ENCODE measurements at places on chromosomes 12 and 14.

DNA sequence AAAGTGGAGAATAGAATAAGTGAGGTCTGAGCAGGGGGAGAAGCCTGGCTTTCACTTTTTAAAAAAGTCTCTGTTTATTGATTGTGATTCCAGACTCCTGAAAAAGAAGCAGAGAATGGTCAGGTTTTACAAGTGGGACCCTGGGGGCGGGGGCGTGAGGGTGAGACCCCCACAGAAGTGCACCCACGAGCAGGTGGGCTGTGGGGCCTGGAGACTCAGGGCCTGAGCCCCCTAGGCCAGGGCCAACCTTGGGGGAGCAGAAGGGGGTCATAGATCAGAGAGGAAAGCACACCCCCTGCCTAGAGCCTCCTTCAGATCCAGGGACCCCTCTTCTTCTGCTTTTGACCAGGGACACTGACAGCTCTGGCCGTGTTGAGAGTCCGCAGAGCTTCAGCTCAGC, 180.3 kb downstream of the ADGRD1 start:
- no peak for DNase-seq

GRCh38 chr12:65891987-65892481, 67.8 kb downstream of the HMGA2 start:
- DNase-seq = no peak

DNA sequence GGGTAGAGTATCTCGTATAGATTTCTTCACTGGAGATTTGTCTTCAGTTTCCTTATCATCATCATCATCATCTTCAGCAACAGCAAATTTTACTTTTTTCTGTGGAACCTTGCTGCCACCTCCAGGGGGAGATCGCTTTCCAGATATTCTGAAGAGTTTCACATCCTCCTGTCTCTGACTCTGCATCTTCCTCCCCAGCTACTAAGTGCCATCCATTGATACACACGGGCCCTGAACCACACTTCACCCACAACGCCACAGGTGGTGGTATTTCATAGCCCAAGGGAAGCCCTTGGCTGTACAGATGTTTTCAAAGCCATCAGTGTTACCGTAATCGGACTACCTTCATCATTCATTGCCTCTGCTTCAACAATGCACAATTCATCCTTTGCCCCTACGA, 82.2 kb downstream of the PPP2R5C start:
- DNase-seq = no peak

DNA sequence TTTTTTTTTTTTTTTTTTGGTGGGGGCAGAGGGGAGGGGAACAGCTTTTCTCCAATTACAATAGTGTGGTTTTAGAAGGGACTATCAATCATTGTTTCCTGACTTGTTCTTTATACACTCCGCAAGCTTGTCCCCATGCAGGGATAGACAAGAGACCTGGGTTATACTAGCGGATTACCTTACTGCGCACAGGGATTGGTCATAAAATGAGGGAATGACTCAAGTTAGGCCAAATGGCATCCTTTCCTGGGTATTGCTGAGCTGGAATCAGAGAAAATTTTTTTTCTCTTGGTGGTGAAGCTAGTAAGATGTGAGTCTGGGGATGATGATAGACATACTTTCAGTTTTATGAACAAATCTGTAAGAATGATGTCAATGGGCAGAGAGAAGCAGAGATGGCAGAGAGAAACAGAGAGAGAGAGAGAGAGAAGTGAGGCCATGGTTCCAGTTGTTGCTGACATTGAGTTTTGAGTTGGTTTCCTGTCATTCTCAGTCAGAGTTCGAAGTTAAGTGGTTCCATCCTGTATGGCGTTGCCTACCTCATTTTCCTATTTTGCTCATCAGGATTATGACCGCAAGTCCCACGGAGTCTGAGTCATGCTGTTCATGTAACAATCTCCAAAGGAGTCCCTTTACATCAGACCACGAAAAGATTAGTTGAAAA, 59.1 kb upstream of the OTOGL start:
- no peak for DNase-seq

DNA sequence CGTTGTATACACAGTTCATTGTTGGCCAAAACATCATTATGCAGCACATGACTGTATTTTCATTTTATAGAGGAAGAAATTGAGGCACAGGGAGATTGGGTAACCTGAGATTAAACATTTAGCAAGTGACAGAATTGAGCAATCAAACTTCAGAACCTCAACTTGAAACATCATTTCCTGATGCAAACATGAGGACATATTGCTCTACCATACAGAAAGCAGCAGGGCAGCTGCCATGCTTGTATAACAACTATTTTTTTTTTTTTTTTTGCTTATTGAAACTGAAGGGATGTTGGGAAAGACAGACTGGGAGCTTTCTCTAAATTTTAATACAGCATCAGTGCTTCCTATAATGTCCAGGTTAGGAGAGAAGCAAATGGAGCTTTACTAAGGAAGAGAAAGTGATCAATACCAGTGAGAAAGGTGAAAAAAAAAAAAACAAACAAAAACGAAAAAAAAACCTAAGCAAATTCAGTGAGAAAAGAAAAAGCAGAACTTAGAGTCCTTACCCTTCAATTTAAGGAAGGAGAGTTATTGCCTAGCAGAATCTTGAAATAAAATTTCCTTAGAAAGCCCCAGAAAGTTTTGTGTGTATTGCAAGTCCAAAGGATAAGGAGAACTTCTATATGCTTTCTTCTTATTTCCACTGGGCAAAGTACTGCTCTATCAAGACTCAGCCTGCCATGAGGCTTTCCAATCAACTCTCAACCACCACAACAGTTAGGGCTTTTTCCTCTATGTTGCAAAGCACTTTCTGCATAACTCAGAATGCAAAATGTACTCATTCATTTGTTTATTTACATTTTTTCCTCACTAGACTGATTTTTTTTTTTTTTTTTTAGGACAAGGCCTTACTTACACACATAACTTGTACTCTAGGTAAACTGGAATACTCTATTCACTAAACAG, 21.6 kb downstream of the BTG1 start:
- no peak for DNase-seq

DNA sequence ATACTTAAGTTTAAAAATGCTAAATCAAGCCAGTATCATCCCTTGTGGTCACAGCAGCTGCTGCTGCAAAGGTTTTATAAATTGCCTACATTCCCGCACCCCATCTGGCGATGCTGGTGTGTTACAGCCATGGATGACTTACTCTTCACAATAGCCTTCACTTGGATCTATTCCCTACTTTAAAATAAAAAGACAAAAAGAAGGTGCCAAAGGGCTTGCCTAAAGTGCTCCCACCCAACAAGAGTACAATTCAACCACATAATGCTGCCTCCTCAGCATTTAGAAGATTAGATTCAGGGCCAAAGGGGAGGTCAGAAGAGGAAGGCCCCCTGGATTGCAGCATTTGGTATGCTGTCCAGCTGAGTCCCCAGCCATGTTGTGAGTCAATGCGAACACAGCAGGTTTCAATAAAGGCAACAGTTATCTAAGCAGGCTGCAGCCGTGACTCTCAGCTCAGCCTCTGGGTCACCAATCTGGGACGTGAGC, 176.1 kb downstream of the DAD1 start:
- DNase-seq = no peak

DNA sequence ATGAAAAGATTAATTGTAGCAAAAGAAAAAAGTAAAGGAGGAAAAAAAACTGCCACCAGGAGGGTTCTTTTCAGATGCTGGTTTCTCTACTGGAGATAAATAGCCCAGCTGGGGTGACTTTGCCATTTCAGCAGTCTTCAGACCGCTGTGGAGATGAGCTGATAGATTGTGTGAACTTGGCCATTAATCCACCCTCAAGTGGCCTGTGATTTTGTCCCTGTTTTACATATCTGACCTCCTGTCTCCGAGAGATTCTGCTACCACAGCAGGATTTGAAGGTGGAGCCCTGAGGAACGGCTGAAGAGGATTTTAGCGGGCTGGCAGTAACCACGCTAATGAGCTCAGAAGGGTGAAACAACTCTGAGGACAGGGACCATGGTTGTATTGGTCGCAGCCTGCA, 72.7 kb downstream of the WSCD2 start:
- no peak for DNase-seq

- no peak for DNase-seq
These were observed 208.8 kb downstream of the EPS8 start for GRCh38 chr12:15580431-15580830.

GRCh38 chr14:82385048-82385447, 851.4 kb upstream of the SEL1L start:
- DNase-seq = no peak

GRCh38 chr12:87382436-87382835, 646.8 kb downstream of the C12orf50 start:
- no peak for DNase-seq

- DNase-seq = no peak
These were observed 165.9 kb downstream of the DERA start for GRCh38 chr12:16076970-16077522.

DNA sequence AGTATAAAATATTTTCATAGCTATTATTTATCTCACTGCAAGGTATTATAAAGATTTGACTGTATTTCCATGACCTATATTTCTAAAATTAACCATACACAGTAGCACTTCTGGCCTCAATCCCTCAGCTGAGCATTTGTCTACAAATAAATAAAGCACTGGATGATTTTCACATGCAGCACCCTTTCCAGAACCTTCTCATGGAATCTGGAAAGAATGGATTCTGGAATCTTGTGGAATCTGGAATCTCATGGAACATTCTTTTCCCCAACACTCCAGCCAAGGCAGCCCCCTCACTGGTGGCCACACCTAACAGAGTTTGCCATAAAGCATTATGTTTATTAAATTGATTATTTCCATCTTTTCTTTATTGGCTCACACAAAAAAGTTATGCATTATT, 199.2 kb downstream of the MSRB3 start:
- DNase-seq = no peak

DNA sequence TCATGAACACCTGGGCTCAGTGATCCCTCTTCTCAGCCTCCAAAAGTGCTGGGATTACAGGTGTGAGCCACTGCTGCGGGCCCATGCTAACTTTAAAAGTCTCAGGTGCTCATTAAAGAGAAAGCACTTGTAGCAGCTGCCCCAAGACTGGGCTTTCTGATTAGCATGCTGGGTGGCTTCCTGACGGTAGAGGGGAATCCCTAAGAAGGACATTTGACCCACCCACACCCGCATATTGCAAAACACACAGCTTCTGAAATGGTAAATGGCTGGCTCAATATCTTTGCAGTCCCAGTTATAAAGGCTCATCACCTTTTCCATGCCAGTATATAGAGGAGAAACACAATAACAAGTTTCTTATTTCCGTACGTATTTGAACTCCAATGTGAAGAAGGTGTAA, 19.3 kb upstream of the BICD1 start:
- no peak for DNase-seq

GRCh38 chr12:42442311-42442759, 116.4 kb downstream of the PPHLN1 start:
- no peak for DNase-seq

DNA sequence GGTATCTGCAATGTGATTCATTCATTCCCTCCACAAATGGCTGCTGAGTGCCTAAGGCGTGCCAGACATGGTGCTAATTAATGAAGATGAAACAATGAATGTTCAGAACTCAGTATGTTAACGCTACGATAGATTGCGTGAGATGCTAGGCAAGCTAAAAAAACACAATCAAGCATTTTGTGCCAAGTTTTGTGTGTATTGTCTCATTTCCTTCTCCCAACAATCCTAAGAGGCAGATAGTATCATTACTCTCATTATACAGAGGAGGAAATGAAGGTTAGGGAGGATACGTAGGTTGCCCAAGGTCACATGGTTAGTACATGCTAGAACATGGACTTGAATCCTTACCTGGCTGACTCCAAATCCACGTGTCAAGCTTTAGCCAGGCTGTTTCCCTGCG, 264.4 kb downstream of the EFCAB11 start:
- DNase-seq = no peak

- no peak for DNase-seq
These were observed 172.4 kb upstream of the IGF1 start for GRCh38 chr12:102652645-102653313.

DNA sequence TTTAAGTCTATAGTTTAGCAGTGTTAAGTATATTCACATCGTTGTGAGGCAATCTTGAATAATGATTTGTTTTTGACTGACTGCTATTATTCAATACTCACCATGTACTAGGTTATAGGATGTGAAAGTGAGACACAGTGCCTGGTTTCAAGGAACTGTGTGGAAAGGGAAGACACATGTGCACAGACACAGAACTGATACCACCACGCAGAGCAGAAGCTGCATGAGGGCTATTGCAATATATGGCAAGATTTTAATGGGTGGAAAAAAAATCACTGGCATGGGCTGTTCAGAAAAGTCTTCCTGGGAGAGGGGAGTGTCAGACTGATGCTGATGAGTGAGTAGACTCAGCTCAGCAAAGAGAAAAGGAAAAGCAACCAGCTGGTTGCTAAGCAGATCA, 10.4 kb downstream of the SLC7A8 start:
- DNase-seq = no peak

DNA sequence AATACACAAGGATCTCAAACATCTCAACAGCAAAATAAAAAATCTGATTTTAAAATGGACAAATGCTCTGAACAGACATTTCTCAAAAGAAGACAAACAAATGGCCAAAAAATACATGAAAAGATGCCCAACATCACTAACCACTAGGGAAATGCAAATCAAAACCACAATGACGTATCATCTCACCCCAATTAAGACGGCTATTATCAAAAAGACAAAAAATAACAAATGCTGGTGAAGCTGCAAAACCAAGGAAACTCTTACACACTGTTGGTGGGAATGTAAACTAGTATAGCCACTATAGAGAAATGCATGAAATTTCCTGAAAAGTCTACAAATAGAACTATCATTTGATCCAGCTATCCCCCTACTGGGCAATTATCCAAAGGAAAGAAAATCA, 145.0 kb downstream of the BTG1 start:
- DNase-seq = no peak

GRCh38 chr12:13566292-13566691, 369.8 kb downstream of the EMP1 start:
- DNase-seq = no peak

GRCh38 chr14:88252498-88252897, 70.6 kb downstream of the KCNK10 start:
- no peak for DNase-seq

DNA sequence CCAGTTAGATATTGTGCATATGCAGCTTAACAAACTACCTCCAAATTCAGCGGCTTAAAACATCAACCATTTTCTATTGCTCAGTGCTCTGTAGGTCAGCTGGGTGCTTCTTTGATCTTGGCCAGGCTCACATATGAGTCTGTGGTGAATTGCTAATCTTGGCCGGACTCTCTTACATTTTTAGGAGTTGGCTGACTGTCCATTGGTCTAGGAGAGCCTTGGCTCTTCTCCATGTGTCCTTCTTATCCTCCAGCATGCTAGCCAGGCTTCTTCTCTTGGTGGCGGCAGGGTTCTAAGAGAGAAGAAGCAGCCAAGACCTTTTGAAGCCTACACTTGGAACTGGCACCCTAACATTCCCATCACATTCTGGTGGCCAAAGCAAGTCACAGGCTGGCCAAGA, 174.3 kb upstream of the PWP1 start:
- DNase-seq = no peak
